ENCODE measurements at places on chromosomes 1 and 21.

DNA sequence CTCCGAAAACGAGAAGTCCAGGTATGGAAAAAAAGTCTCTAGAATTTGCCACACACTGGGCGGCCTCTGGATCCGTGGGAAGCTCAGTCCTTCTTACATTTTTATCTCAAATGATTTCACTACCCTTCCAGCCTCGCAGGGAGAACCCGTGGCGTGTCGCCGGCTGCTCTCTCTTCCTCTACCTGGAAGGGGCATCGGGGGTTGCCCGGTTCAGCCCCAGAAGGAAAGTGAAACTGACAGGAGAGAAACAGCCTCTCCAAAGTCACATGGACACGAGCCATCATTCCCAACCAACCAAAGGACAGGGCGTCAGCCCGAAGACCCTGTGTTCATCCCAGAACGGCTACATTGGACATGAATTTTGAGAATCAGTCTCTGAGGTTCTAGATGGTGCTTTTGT lies 182.5 kb downstream of the ADSS2 start:
- no peak for DNase-seq

- DNase-seq, result no peak
Measured at GRCh38 chr1:15758953-15759661, 512 bp downstream of the FBLIM1 start.

DNA sequence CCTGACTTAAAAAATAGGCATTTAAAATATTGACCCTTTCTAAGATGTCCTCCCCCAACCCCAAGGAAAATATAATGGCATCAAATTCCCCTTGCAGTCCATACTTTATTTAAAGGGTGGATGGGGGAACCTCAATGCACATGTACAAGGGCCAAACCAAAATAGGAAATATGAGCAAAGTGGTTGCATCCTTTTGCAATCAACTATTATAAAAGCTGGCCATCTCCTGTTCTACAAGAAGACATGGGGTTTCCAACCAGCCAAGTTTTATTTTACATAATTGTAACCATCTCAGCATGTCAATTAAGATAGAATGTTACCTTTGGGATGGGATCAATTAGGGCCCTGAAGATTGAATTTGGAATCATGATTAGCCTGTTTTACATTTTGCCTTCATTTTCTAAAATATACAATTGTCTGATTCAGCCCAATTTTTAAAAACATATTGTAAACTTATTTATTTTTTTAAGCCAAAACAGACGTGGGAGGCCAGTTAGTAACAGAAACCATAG lies 146.7 kb upstream of the NFIA start:
- DNase-seq, result no peak

GRCh38 chr1:215583185-215583749 lies 16.2 kb downstream of the KCTD3 start:
- peak; percentile 23 for DNase-seq

DNA sequence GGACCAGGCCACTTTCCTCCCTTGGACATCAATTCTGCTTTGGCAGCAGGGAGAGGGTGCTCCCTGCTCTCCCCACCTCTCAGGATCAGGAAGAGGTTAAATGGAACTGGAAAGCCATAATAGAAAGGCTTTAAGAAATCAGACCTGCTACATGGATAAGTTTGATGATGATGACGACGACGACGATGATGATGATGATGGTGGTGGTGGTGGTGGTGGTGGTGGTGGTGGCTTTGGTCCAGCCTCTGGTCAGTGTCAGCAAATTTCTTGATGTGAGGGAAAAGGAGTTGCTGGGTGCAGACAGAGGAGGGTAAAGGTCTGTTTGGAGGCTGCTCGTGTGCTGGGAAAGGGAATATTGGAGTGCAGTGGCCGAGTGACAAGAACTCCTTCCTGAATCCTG lies 36.8 kb downstream of the VWA5B1 start:
- no peak for DNase-seq

DNA sequence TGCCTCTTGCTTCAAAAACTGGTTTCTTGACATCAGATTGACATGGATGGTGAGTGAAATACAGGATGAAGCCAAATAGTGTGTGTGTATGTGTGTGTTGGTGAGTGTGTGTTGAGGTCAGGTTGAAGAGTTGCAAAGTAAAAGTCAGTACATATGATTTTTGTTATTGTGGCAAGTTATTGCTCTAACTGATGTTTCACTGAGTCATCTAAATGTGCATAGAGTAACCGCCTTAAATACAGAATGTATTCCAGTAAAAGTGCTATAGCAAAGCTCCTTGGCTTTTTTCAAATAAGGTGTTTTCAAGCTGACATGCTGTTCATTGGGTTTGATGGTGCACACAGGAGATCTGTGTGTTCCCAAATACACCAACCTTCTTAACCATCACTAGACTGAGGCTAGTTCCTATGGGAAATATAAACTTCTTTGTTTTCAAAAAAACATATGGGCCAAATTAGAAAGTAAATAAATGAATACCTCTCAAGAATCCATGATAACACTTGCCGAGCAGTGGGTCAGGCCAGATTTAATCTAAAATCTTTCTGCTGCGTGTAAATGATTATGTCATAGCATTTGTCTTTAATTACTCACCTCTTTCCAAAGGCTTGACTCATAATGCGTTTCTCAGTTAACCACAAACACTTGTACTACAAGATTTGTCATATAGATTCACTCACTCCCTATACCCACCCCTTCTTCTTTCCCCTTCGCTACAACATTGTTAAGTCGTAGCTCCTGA lies 151.1 kb downstream of the LYPLAL1 start:
- DNase-seq, result peak; percentile 94

DNA sequence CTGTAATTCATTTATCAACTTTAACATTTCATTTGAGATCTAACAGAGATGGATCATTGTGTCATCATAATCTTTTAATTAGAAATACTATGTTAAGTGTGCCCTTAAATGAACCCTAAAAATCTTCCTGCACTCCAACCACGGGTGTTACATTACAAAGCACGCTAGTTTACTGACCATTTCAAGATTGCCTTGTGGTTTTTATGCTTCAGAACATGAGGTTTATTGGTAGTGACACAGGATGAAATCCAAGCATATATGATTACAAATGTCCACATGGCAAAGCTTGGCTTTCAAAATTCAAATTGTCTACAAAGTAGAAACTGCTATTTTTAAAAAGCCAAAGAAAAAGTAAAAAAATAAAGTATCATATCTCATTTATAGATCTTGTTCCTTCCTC lies 190.4 kb upstream of the USP25 start:
- DNase-seq, result no peak

- DNase-seq, result no peak
Measured at GRCh38 chr1:94119796-94120569, 965 bp downstream of the ABCA4 start.

DNA sequence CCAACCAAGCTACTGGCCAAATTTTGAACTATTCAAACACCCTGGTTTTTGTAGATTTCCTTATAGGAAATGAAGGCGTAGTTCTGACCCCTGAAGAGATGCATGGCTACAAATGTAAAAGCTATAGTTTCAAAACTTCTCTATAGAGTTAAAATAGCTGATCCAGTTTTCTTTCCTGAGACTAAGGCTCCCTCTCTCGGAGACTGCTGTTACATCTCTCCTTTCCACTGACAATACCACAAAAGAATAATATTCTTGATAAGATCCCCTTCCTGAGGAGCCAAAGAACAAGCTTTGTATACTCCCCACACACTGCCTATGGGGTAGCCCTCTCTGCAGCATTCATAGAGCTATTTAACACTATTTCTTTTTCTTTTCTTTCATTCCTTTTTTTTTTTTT lies 6.7 kb upstream of the CFAP126 start:
- no peak for DNase-seq

GRCh38 chr1:117653732-117654492 lies 48.1 kb downstream of the TENT5C start:
- no peak for DNase-seq

DNA sequence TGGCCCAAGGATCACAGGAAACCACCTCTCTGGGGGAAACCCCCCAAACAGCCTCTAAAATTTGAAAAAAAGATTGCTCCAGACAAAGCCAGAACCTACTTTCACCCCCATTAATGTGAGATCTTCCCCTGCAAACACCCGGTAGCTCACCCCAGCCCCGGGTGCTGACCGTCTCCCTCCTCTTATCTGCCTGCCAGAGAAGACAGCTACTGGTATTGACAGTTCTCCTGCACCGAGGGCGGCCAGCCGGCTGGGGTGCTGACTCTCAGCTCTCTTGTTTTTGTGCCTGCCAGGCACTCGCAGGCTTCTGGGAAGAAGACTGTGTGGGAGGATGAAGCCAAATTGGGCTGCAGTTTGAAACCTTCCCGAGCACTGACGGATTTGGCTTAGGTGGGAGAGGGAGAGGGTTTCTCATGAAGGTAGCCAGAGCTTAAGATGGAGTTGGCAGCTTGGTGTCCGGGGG lies 48.2 kb downstream of the RASSF5 start:
- DNase-seq, result no peak

DNA sequence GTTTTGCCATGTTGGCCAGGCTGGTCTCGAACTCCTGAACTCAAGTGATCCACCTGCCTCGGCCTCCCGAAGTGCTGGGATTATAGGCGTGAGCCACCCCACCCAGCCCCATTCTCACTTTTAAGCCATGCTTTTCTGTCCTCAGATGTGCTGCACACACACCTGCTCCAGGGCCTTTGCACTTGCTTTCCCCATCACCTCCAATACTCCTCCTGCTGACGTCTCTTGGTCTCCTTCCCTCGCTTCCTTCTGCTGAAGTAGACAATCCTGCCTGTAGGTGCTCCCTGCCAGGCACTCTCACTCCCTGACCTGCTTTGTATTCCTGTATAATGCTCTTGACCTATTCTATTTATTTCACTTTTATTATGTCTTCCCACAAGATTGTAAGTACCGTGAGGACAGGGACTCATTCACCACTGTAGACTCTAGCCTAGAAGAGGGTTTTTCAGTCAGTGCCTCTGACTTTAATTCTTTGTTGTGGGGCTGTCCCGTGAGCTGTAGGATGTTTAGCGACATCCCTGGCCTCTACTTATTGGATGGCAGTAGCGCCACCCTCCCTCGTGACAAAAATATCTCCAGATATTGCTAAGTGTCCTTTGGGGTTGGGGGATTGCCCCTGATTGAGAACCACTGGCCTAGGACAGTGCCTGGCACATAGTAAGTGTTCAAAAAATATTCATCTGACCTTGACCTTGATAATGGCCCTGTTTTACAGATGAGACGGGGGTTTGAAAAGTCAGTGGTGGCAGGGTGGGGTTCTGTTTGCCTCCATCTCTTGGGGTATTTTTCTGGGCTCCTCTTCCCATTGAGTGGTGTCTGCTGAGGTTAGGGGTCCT lies 4.6 kb downstream of the TNFRSF1B start:
- DNase-seq, result no peak

- DNase-seq, result no peak
Measured at GRCh38 chr1:22949822-22950331, 22.8 kb downstream of the LACTBL1 start.

DNA sequence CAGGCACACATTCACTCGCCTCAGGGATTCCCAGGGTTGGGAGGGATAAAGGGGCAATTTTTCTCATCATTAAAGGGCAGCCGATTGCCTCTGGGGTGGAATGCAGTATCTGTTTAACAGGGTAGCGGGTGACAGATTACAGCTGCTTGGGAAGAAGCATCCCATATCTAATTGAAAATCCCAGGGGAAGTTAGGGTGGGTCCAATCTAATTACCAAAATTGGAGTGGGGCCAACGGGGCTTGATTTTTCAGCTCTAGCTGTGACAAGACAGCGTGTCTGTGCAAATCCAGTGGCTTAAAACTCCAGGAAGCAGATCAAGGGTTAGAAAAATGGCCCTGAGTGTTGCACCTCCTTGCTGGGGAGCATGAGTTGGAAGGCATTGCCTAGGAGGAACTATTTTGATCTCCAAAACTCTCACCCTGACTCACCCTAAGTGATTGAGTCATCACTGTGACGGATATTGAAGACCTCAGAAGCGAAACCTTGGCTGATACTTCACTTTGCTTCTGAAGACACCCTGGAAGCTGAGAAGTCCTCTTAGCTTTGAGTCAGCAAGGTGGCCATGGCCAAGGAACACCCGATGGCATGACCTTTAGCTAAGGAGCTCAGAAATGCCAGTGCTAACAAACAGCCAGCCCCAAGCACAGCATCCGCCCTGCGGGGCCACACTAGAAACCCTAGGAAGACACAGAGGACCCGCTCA lies 46.0 kb downstream of the GRHL3 start:
- DNase-seq, result peak; percentile 91

DNA sequence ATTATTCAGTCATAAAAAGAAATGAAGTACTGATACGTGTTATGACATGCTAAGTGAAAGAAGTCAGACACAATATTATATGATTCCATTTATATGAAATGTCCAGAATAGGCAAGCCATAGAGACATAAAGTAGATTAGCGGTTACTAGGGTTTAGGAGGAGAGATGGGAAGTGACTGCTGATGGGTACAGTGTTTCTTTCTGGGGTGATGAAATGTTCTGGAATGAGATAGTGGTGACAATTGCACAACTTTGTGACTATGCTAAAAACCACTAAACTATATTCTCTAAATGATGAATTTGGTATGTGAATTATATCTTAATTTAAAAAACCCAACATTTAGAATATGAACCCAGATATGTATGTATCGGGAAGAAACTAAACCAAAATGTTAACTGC lies 27.6 kb downstream of the IPP start:
- DNase-seq, result no peak

DNA sequence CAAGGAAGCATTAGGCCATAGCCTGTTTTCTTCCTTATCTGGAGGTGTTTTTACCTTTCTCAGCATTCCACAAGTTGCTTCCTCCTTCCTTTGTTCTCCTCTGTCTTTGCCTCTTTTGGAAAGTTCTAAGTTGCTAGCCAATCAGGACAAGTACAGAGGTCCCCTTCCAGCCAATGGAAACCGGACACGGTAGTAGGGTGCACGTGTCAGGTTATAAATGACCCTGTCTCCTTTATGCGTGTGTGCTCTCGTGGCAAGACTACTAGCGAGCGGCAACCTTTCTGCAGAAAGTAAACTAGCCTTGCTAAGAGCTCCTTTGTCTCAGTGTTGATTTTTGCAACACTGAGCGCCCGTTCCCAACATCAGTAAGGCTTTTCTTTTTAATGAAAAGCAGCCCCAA lies 1.5 kb upstream of the ACADM start:
- DNase-seq, result no peak

DNA sequence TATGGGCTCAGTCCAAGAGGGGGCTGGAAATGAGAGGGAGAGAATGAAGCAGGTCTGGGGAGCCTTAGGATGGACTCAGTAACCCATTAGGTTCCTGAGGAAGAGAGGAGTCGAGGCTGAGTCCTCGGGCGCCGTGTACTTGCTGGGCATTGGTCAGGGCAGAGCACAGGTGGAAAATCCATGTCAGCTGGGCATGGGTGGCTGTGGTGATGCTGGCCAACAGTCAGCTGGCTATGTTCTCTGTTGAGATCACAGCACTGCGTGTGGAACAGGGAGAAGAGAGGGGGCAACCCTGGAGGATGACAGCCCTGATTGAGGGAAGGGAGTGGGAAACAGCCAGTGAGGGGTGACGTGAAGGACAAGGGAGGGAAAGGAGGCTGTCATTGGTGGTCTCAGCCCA lies 43.1 kb upstream of the CLSTN1 start:
- DNase-seq, result no peak
